ENCODE measurements at places on chromosomes 5 and 9. TPM values are rescaled to one million over a fixed set of nuclear protein-coding genes. Genes with fewer than 3 reads are reported as not detected.

The DND1 gene
- 1.1 TPM for total RNA-seq

The LCN2 gene
- total RNA-seq = not detected

The PCA3 gene
- total RNA-seq = not detected

The ACOT12 gene
- not detected for total RNA-seq

The MSMP gene
- 1.6 TPM for total RNA-seq

- DNase-seq = no peak
Measured at GRCh38 chr5:177132136-177133095, 1.2 kb upstream of the NSD1 start.

GRCh38 chr9:127779136-127779981 lies 893 bp upstream of the SH2D3C start:
- no peak for DNase-seq

All from glomerular endothelial cell (primary cell).